ENCODE measurements at places on chromosomes 7 and 10. TPM values are rescaled to one million over a fixed set of nuclear protein-coding genes. Genes with fewer than 3 reads are reported as not detected.

DNA sequence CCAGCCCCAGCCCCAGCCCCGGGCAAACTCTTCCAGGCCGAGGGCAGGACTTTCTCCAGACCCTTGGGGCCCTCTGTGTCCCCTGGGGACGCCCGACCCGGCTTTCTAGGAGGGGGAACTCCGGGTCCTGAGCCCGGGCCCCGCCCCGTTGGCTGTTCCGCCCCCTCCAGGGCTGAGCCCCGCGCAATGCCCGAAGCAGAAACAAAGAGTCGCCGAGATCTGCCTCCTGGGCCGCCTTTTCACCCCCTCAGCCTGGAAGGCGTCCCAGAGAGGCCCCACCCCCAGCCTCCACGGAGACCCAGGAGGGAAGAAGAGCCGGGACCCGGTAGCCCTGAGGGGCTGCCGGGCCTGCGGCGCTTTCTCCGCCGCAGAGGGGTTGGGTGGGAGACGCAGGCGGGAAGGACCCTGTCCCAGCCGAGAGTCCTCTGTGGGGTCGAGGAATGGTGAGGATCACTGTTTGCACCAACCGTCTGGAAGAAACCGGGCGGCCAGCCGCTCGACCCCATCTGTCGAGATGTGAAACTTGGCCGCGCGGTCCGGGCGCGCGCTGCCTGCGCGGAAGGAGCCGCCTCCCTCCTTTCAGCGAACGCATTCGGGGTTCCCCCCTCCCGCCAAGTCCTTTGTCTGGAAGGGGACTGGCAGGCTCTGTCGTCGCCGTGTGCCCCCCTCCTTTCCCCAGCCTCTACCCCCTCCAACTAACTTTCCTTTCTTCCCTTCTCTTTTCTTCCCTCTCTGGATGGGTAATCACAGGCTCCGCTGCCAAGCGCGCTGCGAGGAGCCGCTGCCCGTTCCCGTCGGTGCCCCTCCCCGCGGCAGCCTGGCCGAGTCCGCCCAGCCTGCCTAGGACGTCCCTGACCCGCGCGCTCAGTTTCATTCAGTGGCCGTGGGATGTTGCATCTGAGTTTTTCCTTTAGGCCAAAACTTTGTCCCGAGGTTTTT lies 10.2 kb downstream of the EN2 start:
- DNase-seq = no peak

DNA sequence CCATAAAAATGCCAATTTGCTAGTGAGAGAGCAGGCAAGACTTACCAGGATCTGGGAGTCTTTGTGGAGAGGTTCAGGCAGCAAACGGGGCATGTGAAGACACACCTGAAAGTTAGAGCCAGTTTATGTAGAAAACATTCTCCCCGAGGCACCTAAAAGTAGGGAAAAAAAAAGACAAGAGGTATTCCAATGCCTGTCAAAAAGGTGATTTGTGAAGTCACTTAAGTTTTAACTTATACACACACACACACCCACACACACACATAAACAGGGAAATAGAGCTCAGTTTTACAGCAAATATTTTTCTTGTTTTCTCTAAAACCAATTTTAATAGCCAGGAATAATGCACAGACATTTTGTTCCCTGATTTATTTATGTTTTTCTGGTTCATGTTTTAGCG lies at the start of gene LAMB4:
LAMB4 (minus strand) TSS at position 101 of the 400 bp plus-strand sequence. CDS start 7,197 bp downstream, outside the sequence.
- no peak for DNase-seq

DNA sequence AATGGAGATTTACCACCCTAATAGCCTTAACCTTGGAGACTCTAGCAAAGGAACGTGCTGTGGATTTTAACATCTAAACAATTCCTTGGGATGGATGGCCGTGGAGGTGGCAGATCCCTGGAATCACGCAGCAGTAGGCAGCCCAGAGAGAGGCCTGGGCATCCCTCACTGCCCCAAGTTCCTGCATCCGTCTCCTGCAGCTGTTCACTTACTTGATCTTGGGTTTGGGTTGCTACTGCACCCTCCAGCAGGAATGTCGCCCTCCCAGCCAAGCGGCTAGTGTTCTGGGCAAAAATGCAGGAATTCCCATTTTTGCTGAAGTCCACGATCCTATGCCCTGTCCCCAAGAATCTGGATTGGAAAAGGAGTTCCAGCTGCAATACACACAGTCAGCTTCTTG lies 166.7 kb upstream of the SH2B2 start:
- no peak for DNase-seq

- DNase-seq = no peak
Measured at GRCh38 chr7:115102738-115103137, 180.8 kb downstream of the MDFIC start.

DNA sequence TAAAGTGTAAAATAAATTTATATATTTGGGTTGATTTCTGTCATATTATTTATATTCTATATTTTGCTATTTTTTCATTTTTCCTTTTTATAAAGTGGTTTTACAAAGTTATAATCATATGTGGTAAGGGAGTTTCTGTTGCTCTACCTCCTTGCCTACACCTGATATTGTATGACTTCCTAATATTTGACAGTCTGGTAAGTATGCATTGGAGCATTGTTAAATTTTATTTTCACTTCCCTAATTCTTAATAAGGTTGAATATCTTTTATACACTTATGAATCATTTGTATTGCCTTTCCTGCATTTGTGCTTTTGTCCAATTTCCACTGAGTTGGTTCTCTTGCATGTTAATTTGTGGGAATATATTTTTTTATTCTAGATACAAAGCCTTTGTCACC lies 492.4 kb downstream of the GRID1 start:
- DNase-seq = no peak

- DNase-seq = no peak
Measured at GRCh38 chr7:1114505-1114904, 26.6 kb downstream of the GPER1 start.

- DNase-seq = peak; percentile 48
Measured at GRCh38 chr7:34850681-34851080, 186.6 kb downstream of the DPY19L1 start.

- no peak for DNase-seq
Measured at GRCh38 chr7:5711409-5711808, 70.1 kb downstream of the RNF216 start.

- no peak for DNase-seq
Measured at GRCh38 chr10:84696610-84697009, 368.2 kb downstream of the CCSER2 start.

DNA sequence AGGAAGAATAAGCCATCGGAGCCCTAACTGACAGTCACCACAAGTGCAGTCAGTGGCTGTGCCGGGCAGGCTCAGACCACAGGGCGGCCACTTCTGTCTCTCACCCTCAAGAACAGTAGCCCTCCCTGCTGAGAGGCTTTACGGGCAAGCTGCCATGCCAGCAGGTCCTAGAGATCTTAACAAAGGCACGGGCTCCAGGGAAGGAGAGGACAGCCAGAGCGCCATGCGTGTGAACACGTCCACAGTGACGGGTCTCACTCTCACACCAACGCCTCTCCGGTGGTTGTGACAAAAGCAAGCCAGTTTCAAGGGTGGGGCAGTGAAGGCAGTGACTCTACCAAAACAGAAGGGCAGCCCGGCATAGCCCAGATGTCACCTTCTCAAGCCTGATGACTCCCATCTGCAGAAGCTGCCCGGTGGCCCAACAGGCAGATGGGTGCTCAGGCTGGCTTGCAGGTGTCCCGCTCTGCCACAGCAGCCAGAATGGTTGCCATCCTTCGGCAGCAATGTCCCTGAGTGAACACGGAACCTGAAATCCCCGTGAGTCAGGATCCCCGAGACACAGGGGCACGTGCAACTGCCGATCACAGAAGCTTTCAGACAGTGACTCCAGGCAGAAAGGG lies 102.0 kb downstream of the FAM53B start:
- no peak for DNase-seq

DNA sequence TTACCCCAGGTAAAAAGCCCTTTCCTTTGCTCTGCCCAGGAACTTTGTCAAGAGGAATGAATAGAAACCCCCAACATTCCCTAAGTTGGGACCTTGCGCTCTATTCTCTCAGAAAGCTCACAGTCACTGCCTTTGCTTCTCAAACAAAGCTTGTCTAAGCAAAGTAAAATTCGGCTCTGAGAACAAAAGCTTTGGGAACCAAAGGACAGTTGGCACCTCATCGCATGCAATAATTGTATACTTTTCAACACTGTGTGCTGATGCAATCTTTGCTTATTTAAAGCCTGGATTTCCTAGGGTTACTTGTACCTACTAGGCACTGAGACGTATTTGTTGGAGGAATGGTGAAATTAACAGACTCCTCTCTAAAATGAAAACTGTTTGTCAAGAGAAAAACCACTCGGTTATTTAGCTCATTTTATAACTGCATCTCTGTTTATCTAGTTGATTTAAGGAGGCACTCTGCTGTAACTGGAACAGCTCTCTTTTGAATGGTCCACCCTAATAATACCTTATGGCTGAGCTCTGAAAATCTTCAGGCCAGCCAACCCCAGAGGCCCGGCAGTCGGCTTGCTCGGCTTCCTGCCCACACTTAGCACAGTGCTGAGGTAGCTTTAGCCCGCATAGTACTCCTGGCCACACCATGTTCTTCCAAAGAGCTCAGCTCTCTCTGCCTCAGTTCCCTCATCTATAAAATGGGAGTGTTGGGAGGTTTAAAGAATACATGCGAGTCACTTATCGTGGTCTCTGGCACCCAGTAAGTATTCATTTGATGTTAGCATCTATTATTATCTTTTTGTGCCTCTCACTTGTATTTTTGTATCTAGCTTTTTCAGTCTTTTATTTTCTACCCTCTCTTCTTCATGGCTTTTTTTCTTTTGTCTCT lies 80.2 kb upstream of the PRR15 start:
- DNase-seq = no peak

DNA sequence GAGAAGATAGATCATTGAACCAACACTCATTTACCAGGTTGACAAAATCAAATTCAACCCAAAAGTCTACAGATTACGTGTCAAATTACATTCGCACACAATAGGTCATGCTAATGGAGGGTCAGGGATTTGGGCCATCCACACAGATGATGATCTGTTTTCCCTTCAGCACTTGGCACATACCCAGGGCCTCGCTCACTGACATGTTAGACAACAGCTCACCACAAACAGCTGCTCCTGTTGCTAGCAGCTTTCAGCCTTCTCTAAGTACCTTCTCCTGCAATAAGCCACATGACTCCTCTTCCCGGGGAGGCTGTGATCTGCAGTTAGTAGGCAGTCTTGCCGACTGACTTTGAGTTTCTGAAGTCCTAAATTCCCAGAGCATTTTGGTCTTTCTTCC lies 18.4 kb downstream of the NKX2-3 start:
- no peak for DNase-seq

DNA sequence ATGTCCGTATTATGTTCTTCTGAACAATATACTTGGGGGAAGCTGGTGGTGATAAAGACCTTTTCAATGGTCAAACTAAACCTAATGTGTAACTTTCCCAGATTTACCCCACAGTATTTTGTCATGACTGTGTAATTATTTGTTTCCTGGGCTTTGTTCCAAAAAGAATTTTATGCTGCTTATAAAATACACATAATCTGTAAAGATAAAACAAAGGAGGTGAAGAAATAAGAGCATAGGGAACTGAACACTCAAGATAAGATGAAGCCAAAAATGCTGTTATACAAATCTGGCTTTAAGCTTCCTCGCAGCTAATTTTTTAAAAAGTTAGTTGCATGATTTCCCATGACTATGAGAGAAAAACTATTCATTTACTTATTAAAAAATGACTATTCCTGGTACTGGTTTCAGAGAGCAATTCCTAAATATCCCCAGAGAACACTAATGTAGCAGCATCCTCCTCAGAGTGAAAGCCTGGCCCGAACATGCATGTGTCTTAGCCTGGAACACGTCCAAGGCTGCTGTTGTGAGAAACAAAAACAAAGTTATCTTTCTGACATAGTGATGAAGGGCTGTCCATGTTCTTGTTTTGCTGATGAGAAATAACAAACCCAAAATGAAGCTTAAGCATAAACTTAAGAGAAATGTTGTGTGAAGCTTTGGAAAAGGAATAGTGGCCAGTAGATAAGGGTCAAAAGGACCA lies 33.9 kb downstream of the MALSU1 start:
- peak; percentile 72 for DNase-seq

- DNase-seq = no peak
Measured at GRCh38 chr10:53955091-53955490, 845.9 kb downstream of the PCDH15 start.

- no peak for DNase-seq
Measured at GRCh38 chr10:938941-939678, 7.6 kb upstream of the LARP4B start.

DNA sequence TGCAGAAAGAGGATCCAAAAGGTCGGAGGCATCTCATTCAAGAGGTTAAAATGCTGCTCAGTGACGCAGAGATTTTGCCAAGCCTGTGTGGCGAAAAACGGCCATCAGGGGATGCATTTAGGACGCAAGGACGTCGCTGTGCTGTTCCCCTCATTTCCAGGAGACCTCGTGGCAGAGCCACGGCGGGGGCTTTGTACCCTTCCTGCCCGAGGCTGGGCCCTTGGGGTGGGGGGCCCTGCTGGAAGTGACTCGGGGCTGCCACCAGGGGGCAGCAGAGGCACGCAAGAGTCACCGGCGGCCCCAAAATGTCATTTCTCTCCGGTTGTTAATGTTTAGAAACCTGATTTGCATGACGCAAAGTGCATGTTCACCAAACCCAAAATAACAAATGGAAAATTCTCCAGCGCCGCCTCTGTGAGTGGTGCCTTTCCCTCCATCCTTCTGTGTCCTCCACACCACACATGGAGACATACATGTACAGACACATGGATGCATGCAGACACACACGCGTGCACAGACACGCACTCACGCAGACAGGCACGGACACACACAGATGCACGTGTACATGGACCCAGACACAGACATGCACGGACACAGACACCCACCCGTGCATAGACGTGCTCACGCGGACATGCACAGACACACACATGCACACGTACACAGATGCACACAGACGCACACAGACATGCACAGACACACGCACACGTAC lies 51.0 kb upstream of the NKX6-2 start:
- DNase-seq = peak; percentile 31

GRCh38 chr7:111499027-111499426 lies 63.3 kb downstream of the IMMP2L start:
- DNase-seq = peak; percentile 43

- peak; percentile 67 for DNase-seq
Measured at GRCh38 chr7:82605247-82605864, 161.8 kb upstream of the CACNA2D1 start.

Gene CACNB2
- not detected for total RNA-seq

Gene TPK1
- 13.7 TPM for total RNA-seq

Gene MYH16
- 0.22 TPM for total RNA-seq

Gene CAMK1D
- total RNA-seq = 1.4 TPM

Gene ENKUR
- 0.20 TPM for total RNA-seq

Gene TMEM270
- total RNA-seq = not detected

Gene CISD1
- 19.8 TPM for total RNA-seq

Gene ASIC3
- total RNA-seq = under 0.01 TPM

Gene WNT8B
- not detected for total RNA-seq

Gene OPN1SW
- not detected for total RNA-seq
